ENCODE measurements at places on chromosomes 7 and 10.
A peak's percentile ranks its signal among the peaks of the same experiment; 100 is the strongest.

DNA sequence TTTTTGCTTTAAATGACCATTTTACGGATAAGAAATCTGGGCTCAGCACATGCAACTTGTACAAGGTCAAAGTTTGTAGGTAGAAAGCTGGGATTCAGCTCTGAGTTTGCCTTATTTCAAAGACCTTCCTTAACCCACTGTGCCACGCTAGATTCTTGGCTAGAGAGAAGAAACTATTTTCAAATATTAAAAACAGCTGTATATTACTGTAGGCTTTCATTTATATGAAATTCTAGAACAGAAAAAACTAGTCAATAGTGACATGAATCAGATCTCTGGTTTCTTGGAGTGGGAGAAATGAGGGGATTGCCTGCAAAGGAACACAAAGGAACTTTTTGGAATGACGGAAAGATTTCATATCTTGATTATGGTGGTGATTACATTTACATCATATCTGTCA lies 53.0 kb upstream of the C1GALT1 start:
- no peak for ATAC-seq

- no peak for ATAC-seq
Observed at GRCh38 chr7:135169964-135170273, 588 bp downstream of the CYREN start.

GRCh38 chr7:112448891-112449290 lies 1.4 kb upstream of the IFRD1 start:
- ATAC-seq: no peak

DNA sequence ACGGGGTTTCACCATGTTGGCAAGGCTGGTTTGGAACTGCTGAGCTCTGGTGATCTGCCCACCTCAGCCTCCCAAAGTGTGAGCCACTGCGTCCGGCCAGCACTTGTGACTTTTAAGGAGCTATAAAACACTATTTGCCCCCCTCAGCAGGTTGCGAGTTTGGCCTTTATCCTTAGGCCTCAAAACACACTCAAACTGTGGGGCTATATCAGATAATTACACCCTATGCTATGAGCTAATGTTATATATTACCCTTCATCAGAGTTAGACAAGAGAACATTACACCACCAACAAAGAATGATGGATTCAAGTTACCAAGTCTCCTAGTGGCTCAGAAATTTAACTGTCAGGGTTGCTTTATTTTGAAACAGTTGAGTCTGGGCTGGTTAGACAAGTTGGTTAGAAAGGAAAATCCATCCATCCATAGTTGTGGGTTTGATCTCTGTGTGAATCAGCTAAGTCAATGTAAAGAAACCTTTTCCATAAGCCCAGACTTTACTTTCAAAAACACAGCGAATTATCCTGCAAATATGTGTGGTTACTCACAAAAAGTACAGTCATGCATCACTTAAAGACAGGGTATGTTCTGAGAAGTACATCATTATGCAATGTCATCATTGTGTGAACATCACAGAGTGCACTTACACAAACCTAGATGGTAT lies 115.8 kb downstream of the SEMA3D start:
- ATAC-seq: no peak

DNA sequence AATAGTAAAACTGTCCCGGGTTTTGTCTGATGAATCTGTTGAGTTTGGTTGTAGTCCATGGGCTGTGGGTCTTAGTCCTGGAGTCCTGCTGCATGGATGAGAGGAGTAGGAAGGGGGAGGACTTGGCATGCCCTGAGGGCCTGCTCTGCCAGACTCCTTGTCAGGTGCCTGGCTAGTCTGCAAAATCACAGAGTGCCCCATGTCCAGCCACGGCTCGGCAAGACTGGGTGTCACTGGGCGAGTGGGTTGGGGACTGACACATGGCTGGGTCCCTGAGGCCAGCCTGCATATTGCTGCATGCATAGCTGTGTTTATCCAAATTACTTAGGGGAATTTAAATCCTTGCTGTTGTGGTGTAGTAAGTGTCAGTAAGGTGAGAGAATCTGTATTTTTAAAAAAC lies 9.7 kb downstream of the MINDY4 start:
- ATAC-seq: no peak

- peak; percentile 68 for ATAC-seq
Observed at GRCh38 chr7:99562832-99563231, 4.4 kb downstream of the ZNF655 start.

- no peak for ATAC-seq
Observed at GRCh38 chr7:6453734-6454133, 6.0 kb upstream of the DAGLB start.

DNA sequence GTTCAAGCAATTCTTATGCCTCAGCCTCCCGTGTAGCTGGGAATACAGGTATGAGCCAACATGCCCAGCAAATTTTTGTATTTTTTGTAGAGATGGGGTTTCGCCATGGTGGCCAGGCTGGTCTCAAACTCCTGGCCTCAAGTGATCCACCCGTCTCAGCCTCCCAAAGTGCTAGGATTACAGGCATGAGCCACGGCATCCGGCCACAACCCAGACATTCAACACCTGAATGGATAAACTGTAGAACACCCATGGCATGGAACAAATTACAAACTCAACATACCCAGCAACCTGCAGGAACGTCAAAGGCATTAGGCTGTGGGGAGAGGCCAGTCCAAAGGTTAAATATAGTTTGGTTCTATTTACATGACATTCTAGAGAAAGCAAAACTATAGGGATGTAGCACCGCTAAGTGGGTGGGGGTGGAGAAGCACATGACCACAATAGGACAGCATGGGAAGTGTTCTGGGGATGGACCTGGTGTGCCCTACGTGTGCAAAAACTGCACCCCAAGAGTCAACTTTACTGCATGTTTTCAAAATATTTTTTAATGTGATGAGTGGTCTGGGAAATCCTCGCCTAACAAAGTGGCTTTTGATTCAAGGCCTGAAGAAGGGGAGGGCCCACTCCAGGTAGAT lies 6.5 kb upstream of the PGAM2 start:
- no peak for ATAC-seq

DNA sequence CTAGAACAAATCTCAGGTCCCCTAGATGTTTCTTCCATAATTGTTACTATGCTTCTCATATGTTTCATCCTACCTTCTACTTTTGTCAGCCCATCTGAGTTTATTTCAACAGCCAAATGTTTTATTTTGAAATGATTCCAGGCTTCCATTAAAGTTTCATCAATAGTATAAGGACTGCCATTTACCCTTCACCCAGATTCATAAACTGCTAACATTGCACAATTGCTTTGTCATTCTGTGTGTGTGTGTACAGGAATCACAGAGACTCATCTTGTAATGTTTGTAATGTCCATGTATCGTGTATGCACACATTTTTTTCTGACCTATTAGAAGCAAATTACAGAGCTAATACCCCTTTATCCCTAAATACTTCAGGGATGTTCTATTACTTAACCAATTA lies 25.5 kb downstream of the MMRN2 start:
- ATAC-seq: no peak

DNA sequence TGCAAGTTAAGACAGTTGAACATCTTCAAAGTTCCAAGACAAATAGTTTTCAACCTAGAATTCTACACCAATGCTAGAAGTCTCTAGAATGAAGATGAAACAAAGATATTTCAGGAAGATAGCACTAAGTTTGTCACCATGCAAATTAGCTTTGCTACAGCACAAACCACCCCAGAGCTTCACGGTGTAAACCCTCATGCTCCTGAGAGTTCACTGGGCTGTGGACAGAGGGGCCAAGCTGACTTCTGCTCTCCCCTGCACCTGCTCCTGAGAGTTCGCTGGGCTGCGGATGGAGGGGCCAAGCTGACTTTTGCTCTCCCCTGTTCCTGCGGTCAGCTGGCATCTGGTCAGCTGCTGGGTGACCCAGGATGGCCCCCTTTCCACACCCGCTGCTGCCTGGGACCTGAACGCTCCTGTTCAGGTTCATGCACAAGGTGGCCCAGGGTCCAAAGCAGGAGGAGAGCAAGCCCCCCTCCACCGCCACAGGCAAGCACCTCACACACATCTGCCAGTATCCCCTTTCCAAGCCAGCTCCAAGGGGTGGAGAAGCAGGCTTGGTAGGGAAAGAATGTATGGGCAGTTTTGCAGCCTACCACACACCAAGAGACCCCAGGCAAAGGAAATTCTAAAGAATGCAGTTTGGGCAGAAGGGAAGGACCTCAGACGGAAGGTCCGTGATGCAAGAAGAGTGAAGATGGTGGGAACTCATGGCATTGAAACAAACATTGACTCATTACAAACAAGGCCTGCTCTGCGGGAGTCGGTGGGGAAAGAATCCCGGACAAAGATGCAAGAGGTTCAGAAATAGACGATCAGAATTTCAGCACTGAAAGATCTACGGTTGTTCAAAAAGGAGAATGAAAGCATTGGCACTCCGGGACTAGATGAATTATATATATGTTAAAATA lies 137.8 kb upstream of the PPP2R2D start:
- no peak for ATAC-seq

DNA sequence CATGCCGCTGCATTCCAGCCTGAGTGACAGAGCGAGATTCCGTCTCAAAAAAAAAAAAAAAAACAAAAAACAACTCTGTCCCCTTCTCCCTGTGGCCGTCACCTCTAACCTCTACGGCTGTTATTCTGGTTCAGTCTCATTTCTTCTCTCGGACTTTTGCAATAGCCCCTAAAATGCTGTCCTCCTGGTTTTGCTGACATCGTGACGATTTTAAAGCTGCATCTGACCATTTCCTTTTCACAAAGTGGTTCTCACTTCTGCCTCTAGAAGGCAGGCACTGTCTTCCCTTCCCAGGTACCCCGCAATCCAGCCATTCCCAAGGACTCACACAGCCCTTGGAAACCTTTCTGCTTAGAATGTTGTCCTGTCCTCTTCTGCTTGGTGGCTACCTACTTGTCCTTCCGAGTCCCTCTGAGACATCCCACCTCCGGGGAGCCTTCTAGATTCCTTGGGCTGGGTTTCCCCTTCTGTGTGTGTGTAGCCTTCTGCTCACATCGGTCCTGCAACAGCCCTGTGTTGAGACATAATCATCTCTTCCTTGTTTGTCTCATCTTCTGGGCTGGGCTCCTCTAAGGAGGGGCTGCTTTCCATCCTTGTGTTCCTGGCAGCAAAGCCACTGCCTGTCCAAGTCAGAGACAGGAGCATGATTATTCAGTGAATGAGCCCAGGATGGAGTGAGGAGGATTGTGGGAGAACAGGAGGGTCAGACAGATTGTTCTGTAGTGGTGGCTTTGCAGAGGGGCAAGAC lies 83.1 kb downstream of the GRK5 start:
- ATAC-seq: no peak

- no peak for ATAC-seq
Observed at GRCh38 chr7:17070231-17070708, 188.5 kb upstream of the AGR3 start.

- no peak for ATAC-seq
Observed at GRCh38 chr10:110510086-110510485, 12.4 kb downstream of the DUSP5 start.

- ATAC-seq: peak; percentile 69
Observed at GRCh38 chr10:62380016-62380415, 5.8 kb downstream of the ZNF365 start.

- ATAC-seq: no peak
Observed at GRCh38 chr10:97388152-97388551, 13.0 kb downstream of the RRP12 start.

DNA sequence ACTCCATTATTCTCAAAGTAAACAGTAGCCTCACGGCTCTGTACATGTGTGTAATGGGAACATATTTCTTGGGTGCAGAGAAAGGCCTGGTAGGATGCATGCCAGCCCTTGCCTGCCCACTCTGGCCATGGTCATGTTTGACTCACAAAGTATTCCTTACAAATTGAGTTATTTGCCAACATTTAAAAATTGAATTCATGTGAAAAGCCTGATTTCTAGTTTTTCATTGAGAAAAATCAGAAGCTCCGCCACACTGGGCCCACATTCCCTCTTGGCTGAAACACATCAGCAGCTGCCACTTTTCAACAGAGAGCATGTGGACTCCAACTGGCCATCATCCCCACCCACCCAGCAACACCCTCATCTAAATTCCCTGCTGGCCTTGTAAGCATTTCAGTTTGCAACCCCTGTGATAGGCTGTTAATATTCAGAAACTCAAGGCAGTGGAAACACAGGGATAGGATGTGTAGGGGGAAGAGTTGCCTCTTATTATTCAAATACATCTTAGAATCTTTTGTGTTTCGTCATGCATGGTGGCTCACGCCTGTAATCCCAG lies 40.9 kb downstream of the CDH23 start:
- ATAC-seq: no peak

GRCh38 chr7:148717266-148717793 lies 18.6 kb downstream of the CUL1 start:
- no peak for ATAC-seq

DNA sequence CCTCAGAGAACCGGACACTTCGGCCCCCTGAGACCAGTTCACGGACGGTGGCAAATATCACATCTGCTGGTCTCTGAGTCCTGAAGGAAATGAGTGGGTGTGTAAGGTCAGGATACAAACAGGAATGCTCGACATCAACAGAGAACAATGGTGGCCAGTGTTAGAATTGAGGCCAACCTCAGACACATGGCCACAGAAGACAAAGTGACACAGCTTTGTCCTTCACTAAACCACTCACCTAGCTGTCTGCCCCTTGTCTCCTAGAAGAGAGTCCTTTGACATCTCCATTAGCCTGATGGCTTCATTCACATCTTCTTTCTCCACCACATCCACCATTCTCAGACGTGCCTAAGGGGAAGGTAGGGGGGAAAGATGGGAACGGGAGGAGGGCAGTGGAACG lies 4.3 kb downstream of the COPS6 start:
- ATAC-seq: no peak

DNA sequence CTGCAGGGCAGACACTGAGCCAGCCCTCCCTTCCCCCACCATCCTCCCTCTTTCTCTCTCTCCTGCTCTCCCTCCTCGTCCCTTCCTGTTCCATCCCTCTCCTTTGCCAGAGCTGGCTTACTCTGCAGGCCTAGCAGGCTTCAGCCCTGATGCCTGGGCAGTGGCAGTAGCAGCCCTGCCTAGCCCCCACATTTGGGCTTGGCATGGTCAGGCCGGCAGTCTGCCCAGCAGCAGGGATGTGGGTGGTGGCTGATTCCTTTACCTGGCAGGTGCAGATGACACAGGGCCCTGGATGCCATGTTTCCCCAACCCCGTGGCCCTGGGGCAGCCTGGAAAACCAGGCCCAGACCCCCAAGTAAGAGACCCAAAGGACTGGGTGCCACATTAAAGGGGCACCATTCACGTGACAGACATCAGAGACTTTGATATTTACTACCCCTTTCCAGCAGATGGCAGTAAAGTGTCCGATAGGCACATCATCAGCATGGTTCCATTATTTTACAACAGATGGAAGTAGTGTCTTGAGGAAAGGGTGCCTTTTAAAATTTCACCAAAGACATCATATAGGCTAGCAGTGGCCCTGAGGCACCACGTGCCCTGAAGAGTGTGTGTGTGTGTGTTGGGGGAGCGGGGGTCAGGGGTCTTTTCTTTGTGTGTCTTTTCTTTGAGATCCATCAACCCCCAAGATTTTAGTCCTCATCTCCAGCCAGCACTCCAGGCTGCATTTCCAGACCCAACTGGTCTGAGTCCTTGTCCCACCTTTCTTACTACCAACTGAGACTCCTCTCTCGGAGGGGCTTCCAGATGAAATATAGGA lies 5.9 kb downstream of the KCP start:
- ATAC-seq: peak; percentile 64

GRCh38 chr10:23338886-23339285 lies 5.7 kb downstream of the C10orf67 start:
- ATAC-seq: no peak

- no peak for ATAC-seq
Observed at GRCh38 chr7:101729241-101729883, 88.1 kb upstream of the CUX1 start.

- ATAC-seq: peak; percentile 99
Observed at GRCh38 chr7:151756076-151756731, 120.7 kb downstream of the PRKAG2 start.

Measured in activated CD4-positive, CD25-positive, alpha-beta regulatory T cell treated with anti-CD3 and anti-CD28 coated beads, Interleukin-2, amount 50 U/mL, for 24 hours (primary cell).